ENCODE measurements at places on chromosomes 1 and 21.

DNA sequence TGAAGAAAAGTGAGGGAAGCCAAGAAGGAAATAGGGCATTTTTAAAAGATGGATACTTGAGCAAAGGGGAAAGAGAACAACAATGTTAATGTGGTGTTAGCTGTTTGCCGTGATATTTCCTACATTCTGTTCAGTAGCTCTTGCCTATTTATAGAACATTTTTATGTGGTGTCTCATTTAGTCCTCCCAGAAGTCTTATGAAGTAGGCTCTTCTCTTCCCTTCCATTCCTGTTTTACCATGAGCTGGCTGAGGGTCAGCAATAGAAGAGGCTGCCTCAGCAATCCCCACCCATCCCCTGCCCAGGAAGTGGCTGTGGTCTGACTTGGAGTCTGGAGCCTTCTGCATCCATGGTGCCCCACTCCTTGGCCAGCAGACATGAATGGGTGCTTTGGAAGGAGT is 60.1 kb downstream of the KIAA0040 start:
- DNase-seq: no peak

GRCh38 chr1:198849093-198849492 is 210.3 kb downstream of the PTPRC start:
- DNase-seq: no peak

DNA sequence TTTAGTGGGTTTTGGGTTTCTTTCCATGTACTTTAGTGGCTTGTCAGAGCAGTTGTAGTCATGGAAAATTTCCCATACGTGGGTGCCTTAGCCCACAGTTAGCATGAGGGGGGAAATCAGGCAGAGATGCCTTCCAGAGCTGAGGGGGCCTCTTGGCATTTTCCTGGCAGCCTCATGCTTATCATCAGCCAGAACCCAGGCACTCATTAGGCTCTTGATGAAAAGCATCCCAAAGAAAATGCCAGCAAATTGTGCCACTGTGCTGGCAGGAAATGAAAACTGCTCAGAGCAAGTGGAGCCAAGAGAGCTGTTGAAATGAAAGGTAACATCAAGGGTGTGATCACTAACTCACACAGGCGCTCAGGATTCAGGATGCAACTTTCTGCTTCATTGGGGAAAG is 128.0 kb downstream of the TNNI3K start:
- no peak for DNase-seq

DNA sequence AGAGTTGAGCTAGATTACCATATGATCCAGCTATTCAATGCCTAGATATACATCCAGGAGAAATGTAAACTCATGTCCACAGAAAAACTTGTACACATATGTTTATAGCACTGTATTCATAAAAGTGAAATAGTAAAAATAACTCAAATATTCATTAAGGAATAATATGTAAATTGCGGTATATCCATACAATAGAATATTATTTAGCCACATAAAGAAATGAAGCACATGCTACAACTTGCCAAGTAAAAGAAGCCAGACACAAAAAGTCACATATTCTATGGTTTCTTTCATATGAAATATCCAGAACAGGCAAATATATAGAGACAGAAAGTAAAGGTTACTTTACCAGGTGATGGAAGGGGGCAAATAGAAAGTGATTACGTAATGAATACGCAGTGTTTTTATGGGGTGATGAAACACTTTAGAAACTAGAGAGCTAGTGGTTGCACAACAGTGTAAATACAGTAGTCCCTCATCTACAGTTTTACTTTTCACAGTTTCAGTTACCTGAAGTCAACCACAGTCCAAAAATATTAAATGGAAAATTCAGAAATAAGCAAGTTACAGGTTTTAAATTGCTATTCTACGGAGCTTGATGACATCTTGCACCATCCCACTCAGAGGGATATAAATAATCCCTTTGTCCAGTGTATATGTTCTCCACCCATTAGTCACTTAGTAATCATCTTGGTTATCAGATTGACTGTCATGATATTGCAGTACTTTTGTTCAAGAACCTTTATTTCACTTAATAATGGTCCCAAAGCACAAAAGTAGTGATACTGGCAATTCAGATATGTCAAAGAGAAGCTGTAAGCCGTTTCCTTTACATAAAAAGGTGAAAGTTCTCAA is 62.3 kb downstream of the ZNF644 start:
- DNase-seq: no peak

- no peak for DNase-seq
These were observed 30.6 kb downstream of the SYT6 start for GRCh38 chr1:114122941-114123618.

GRCh38 chr1:170290991-170291390 is 145.2 kb downstream of the NTMT2 start:
- DNase-seq: no peak

GRCh38 chr1:37038227-37039093 is 4.1 kb upstream of the GRIK3 start:
- no peak for DNase-seq

GRCh38 chr1:32094746-32095521 is 12.9 kb upstream of the KPNA6 start:
- DNase-seq: no peak

- no peak for DNase-seq
These were observed 34.5 kb upstream of the USP25 start for GRCh38 chr21:15695241-15695640.

GRCh38 chr1:8540261-8540941 is 222.5 kb downstream of the SLC45A1 start:
- no peak for DNase-seq
